ENCODE measurements at places on chromosomes 11 and 22. TPM values are rescaled to one million over a fixed set of nuclear protein-coding genes. Genes with fewer than 3 reads are reported as not detected.

Gene ADAMTS8
- total RNA-seq, result 0.07 TPM

Gene FXYD6
- 0.10 TPM for total RNA-seq

Gene PSMA1
- 129 TPM for total RNA-seq

Gene KCNE3
- total RNA-seq, result 2.6 TPM

Gene MOGAT2
- total RNA-seq, result not detected

Gene DNAL4
- total RNA-seq, result 20.3 TPM

Gene ASCC2
- 37.1 TPM for total RNA-seq

Gene EHF
- 0.20 TPM for total RNA-seq

Gene OR2D2
- total RNA-seq, result 0.13 TPM

Gene MMP8
- total RNA-seq, result 0.07 TPM

Gene NTM
- 64.2 TPM for total RNA-seq

Measured in smooth muscle cell of the pulmonary artery (primary cell).